ENCODE measurements at places on chromosomes 5 and 9. TPM values are rescaled to one million over a fixed set of nuclear protein-coding genes. Genes with fewer than 3 reads are reported as not detected.

DNA sequence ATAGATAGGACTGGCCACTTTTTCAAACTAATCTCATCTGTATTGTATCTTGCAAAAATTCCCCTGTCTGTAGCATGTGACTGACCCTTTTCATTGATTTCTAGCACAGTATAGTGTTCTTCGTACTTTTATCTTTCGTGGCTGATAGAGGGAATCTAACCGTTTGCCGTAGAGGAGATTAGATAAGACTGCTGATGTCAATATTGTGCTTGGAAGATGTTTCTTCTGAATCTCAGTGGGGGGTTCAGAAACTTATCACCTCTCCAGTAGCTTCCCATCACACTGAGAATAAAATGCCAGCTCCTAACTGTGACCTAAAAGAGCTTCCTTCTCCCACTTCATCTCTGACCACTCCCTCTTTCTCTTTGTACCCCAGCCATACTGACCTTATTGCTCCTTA, 25.4 kb upstream of the ALDOB start:
- DNase-seq, result no peak

- no peak for DNase-seq
These were observed 180.8 kb upstream of the GAS1 start for GRCh38 chr9:87127978-87128614.

DNA sequence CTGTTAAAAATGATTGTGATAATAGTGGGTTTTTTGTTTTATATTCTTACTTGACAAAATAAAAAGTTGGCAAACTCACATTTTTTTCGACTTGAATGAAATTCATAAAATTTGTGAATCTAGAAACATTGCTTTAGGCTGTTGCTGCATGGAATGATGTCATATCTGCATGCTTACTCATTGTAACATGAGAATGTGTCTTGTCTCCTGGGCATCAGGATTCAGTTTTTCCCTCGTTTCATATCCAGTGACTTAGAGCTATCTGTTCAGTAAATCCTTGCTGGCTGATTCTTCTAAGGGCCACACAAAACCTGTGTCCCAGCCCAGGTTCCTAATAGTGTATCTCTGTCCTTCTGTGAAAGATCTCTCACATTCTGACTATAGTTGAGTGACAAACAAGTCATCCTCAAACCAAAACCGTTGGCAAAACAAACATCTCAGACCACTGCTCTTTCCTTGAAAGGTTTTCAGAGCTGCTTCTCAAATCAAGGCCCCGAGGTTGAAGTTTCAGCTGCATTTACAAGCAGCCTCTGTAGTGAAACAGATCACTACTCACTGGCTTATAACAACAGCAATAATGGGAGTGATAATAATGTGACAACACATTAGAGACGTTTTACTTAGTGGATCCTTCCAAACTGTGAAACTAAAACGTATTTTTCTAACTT, 95.0 kb downstream of the NPR3 start:
- peak; percentile 87 for DNase-seq

RASEF gene
- 5.5 TPM for total RNA-seq
